ENCODE measurements at places on chromosomes 7 and 10.

- no peak for DNase-seq
Observed at GRCh38 chr10:95792874-95793285, 36.9 kb downstream of the ENTPD1 start.

- DNase-seq = no peak
Observed at GRCh38 chr7:116999311-116999710, 46.0 kb downstream of the ST7 start.

DNA sequence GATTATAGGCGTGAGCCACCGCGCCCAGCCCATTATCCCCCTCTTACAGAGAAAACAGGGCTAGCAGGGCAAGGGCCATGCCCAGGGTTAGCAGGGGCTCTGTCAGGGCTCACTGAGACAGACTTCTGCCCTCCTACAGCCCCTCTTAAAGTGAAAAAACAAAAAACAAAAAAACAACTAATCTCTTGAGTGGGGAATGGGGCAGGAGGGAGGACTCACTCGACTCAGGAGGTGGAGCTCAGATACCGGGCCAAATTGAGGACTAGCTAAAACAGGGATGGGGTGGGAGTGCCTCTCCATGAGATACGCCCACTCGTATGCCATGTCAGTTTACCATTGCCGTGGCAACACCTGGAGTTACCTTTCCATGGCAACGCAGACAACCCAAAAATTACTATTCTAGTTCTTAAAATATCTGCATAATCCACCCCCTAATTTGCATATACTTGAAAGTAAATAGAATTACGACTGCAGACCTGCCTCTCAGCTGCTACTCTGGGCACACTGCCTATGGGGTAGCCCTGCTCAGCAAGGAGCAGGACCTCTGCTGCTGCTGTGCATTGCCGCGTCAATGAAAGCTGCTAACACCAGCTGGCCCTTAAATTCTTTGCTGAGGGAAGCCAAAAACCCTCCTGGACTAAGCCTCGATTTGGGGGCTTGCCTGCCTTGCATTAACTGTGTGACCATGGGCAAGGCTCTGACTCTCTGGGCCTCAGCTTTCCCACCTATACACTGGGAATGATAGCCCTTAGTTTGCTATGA, 13.4 kb downstream of the SSC4D start:
- peak; percentile 60 for DNase-seq

GRCh38 chr10:49756031-49756430, 6.1 kb downstream of the OGDHL start:
- DNase-seq = no peak

DNA sequence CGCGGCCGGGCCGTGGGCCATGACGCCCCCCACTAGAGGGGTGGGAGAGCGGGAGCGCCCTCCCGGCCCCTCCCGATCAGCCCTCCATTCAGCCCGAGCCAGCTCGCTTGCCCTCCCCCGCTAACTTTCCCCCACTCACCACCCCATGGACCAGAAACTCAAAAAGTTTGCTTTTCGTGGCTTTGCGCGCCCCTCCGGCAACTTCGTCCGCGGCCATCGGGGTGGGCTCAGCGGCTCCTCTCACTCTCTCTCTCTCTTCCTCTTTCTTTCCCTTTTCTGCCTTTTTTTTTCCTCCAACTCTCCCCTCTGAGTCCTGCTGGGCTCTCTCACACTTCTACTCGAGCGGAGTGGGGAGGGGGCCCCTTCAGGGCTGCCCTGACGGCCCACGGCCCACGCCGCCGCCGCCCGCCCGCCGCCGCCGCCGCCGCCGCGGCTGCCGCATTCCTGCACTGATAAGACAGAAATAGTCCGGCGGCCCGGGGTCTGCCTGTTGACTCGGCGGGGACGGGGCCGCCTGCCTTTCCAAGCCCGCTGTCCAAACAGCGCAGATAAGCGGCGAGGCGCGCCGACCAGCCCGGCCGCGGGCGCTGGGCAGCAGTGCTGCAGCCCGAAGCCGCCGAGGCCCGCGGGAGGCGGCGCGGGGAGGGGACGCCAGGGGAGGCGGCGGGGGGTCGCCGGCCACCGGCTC, at the start of gene SMARCD3:
Gene SMARCD3 (minus strand): TSS at position 349 of the 688 bp plus-strand sequence. CDS start 132 bp downstream, at position 217.
- DNase-seq = no peak

DNA sequence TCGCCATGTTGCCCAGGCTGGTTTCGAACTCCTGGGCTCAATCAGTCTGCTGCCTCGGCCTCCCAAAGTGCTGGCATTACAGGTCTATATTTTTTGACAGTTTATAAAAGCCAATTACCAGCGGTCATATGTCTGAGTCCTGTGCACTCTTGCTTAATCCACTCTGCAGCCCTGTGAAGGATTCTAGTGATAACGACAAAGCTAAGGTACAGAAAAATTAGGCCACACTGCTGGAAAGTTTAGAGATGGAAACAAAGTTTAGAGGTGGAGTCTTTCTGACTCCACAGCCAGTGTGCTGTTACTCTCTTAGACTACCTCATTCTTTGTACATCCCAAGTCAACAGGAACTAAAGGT, 707 bp downstream of the PTER start:
- DNase-seq = no peak

DNA sequence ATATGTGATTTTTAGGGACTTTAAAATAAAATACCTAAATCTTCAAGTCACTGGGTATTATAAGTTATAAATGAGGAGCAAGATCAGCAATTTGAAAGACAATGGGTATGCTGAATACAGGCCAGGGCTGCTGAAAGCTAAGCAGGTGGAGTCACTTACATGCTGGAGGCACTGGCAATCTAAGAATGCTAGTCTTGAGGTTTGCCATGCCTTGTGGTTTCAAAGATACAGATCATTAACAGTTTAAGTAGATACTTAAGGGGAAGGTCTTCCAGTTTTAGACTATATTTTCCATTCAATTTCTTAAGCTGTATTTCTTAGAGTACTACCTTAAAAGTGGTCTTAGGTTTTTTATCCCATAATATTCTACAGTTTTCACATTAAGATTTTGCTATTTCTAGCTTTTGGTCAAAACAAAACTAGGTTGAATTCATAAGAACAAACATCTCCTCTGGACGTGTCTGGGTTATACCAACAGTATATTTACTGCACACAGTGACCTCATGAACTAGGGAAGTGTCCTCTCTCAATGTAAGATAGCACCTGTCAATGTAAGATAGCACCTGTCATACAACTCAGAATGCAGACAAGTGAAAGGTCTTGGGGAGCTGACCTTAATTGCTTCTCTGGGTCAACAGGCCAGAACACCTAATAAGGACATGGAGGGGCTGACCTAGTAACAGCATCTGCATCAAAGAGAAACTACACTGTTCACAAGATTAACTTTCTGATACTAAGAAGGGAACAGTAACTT, 2.0 kb downstream of the SRI start:
- DNase-seq = no peak

DNA sequence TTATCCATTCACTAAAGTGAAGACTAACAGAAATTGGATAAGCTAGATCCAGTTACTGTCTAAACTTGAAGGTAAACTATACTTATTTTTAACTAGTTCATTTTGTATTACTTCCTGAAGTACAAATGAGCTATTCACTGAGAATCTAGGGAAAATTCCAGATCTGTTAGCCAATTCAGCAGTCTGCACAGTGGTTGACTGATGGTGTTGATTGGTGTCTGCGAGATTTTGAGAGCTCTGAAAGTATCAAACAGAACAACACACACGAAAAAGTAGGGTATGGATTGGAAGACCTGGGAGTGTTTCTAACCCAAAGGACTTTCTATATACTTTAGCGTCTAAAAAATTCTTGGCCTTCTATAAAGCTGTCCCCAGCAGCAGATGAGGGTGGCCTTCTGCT, 33.6 kb upstream of the AGR2 start:
- no peak for DNase-seq

- DNase-seq = no peak
Observed at GRCh38 chr10:9615189-9615588, 1402.5 kb upstream of the CELF2 start.

DNA sequence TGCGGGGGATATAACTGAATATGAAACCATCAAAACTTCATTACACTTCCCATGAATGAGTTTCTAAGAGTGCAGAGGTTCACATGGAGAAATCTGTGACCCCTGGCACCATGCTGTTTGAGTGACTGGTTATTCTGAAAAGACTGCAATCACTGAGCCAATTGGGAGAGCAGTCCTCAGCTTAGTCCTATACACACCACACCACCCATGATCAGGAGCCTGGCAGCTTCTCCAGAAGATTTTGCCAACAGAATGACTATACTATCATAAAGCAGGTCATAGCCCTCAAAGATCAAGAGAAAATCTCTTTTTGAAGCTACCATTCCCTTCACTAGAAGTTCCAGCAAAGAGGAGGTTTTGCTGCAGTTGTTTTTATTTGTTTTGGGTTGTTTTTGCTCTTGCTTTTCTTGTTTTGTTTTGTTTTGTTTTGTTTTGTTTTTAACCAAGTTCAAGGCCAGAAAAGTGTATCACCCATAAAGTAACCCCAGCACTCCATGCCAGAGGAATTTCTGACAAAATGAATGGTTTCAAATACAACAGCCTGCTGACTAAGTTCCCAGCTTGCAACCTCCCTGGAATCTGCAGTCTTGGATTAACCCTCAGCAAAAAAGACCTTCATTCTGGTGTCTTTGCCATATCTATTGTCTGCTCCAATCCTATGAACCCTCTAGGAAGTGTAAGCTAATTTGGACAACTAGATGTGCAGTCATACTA, 19.7 kb upstream of the HGF start:
- no peak for DNase-seq

GRCh38 chr7:97043281-97043680, 18.6 kb upstream of the DLX5 start:
- DNase-seq = no peak

DNA sequence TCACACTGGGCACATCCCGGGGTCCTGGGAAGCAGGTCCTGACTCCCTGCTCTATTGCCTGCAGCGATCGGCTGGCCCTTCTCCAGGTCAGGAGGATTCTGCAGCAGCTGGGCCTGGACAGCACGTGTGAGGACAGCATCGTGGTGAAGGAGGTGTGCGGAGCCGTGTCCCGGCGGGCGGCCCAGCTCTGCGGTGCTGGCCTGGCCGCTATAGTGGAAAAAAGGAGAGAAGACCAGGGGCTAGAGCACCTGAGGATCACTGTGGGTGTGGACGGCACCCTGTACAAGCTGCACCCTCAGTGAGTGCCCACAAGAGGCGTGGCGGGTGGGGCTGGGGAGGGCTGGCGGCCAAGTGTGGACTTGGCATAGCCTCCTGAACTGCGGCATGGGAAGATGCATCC, 12.8 kb upstream of the HK1 start:
- no peak for DNase-seq

GRCh38 chr7:37826825-37827224, 21.6 kb upstream of the NME8 start:
- no peak for DNase-seq

DNA sequence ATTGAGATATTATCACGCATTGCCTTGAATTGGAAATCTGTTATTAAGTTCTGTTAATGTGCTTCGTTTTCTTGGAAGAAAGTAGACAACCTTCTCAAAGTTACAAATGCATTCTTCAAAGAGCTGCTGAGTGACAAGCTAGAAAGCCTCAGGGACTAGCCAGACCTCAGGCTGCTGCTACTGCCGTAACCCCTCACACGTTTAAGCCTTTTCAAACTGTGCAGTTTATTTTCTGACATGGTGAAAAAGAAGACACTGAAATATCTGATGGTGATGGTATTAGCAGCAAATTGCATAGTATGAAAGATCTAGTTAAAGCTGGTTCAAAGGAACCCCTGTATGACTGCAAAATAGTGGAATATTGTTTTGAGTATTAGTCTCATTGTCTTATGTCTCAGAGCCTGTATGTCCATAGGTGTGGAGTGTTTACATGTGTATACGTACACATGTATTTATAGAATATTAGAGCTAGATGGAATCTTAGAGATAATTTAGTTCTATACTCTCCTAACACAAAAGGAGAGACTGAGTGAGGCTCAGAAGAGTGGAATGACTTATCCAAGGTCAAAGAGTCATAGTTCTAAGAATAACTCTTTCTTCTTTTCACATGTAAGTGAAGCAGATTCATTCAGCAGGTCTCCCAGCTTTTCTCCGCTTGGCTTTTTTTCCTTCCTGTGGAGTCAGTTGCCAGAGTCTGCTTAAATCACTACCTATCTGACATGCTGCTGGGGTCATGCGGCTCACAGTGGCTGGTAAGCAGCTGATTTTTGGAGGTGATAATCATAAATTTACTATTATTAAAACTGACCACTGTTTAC, 431.9 kb downstream of the PLXDC2 start:
- DNase-seq = no peak

DNA sequence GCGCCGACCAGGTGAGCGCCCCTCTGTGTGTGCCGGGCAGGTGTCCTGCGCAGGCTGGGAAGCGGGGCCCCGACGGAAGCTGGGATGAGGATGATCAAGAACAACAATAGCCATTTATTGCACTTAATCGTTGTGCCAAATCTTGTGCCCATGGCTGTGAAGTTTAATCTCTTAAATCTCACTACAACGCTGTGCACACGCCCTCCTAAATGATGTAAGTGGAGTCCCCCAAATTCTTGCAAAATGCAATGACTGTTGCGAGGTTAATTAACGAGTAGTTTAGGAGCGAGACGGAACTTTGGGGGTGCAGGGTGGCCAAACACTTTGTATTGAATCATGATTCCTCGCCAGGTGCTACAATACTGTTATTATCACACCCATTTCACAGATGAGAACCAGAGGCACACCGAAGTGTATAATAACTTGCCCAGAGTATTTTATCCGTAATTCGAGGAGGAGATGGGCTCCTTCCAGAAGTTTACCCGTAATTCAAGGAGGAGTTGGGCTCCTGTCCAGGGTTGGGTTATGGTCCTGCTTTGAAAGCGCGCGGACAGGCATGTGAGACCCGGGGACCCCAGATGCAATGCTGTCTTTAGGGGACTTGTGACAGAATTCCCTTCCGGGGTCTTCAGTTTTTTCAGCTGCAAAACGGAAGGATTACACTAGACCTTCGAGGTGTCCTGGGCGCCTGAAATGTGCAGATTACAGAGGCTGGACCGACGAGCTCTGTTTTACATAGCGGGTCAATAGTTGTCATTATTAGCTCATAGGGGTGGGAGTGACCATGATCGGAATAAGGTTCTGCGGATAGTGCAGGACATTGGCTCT, 1.0 kb downstream of the FFAR4 start:
- no peak for DNase-seq

DNA sequence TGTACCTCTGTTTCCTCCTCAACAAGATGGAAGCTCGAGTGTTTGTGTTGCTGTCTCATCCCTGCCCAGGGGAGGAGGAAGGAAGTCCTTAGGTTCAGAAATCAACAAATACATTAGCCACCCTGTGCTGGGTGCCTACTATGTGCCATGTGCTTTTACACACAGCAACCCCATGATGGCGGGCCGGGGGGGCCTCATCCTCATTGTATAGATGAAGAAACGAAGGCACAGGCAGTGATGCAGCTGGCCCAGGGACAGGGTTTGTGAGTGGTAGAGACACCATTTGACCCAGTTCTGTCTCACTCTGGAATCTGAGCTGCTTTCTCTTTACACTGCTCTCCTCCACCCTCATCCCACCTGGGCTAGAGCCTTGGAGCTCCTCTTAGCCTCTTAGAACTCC, 1.9 kb upstream of the CALHM2 start:
- DNase-seq = no peak
